ENCODE measurements at places on chromosomes 3 and 15.

DNA sequence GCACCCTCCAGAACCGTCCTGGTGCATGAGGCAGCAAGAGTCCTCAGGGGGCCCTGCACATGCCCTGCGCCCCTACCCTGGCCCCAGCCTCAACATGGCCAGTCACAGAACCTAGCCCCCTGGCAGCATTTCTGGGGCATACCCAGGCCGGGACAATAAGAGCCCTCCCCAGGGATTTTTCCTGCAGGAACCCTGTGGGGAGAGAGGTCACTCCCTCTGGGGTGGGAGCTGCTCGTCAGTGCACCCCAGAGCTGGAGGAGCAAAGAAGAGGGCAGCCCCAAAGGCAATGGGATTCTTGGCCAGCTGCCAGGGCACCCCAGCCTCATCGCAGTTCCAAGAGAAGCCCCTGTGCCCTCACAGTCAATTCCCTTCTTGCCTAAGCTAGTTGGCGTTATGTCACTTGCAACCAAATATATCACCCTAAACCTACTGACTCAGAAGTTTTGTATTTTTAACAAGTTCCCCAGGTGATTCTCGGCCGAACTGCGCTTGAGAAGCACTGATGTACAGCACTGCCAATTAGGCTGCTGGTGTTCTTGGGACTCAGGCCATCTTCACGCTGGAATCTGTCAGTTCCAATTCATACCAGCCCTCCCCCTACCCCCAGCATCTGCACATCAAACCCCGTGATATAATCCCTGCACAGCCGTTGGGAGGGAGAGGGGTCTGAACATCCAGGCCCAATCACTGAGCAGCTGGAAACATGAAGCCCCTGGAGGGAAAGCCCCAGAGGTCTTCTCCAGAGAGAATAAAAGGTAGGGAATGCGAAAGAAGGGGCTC, 87.5 kb upstream of the PRR20G start:
- DNase-seq = no peak

DNA sequence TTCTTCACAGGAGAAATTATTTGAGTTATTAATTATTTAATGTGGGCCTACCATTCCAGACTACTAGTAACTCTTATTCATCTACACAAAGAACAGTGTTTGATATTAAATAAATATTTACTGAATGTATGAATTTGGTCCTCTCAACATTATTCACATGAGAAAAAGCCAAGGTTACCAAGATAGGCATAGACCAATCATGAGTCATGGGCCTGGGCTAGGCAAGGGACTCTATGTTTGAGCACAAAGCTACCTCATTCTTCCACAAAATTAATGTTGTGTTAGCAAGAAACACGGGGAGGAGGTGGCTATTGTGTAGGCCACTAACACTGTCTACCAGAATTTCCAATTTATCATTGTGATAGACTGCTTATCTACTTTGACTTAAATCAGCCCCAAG, 115.7 kb downstream of the SERPINI1 start:
- no peak for DNase-seq

DNA sequence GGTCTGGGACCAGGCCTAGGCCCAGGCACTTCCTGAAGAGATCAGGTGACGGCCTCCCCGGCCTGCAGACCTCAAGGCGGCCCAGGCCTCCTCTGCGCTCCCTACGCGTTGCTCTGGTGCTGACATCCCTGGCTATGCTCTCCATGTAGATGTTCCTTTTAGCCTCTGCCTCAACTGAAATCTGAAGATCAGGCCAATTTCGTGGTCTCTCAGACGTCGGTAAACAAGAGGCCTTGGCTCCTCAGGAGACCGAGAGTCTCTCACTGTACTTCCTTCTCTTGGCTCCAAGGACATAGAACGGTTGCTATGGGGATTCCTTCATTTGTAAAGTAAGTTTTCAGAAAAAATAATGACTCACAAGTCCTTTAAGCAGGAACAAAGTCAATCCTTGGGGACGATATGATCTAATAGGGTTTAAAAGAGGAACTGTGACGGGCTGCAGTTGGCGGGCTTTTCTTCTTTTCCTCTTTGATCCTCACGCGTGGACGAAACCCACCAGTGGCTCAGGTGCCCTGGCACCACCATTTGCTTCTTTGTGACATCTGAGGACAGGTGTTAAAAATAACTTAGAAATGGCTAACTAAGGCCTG, 55.6 kb upstream of the CGNL1 start:
- peak; percentile 55 for DNase-seq

GRCh38 chr3:21390136-21390535, 360.9 kb downstream of the ZNF385D start:
- peak; percentile 95 for DNase-seq

DNA sequence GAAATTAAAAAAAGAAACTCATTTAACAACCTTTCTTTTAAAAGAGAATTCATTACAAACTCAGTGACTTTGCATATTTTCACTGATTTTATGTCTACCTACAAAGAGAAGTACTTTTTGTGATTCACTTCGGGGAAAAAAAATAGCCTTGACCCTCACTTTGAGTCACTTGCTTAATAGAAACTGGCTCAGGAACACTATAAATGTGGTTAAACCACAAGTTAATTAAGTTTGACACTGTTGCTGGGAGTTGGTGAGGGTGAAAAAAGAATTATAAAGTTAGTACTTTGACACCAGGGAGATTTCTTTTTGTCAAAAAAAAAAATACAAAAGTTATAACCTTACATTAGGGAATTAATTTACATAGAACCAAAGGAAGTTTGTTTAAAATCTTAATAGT, 810.9 kb downstream of the NR2F2 start:
- no peak for DNase-seq

GRCh38 chr3:43327582-43327979, 41.2 kb downstream of the SNRK start:
- DNase-seq = no peak

DNA sequence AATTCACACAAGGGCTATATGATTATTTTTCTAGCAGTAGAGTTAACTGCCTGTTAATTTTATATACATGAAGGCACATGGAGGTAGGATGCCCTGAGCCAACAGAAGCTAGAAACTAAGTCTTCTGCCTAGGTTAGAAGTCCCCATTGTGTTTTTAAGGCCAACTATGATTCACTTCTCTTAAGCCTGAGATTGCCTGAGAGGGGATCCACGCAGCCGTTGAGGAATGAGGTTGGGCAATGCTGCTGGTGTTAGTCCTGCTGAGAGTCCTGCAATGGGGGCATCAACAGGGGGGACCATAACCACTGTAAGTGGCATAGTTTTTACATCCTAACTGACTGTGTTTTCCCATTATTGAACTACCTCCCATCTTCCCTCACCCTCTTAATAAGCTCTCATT, 60.1 kb upstream of the PFN2 start:
- no peak for DNase-seq

- DNase-seq = peak; percentile 63
These were observed 230.3 kb upstream of the TBL1XR1 start for GRCh38 chr3:177427540-177427939.

- no peak for DNase-seq
These were observed 4.7 kb downstream of the ATG7 start for GRCh38 chr3:11276901-11277300.

DNA sequence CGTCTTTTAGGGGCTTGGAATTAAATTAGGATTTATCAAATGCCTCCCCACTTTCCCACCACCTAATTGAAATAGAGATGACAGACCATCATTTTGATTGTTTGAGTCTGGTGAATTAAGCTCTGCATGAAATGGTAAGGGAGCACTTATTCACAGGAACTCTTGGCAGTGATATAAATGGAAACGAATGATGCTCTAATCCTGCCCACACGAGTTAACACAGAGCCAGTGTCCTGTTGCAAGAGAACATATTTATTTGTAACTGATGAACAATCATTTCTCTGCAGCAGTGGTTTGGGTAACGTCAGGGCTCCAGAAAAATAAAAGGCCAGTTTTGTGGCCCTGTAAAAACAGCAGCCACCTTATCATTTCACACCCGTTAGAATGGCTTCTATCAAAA, 163.3 kb downstream of the FEZF2 start:
- DNase-seq = no peak

Data from EH (cell line).